ENCODE measurements at places on chromosomes 6 and 20.

- no peak for DNase-seq
These were observed 65.7 kb downstream of the PYGB start for GRCh38 chr20:25313593-25313992.

DNA sequence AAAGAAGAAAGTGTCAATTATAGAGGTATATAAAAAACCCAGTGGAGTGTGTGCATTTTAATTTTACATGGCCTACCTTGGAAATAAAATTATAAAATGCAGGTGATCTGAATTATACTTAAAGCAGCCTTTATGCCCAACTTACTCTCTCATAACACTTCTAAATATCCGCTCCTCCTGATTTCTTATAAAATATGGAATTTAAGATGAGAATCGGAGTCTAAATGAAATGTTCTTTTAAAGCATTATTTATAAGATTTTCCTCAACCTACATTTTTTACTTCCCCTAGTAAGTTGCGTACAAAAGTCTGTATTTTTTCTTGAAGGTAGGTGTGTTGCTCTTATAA, 3.5 kb downstream of the CITED2 start:
- DNase-seq = no peak

DNA sequence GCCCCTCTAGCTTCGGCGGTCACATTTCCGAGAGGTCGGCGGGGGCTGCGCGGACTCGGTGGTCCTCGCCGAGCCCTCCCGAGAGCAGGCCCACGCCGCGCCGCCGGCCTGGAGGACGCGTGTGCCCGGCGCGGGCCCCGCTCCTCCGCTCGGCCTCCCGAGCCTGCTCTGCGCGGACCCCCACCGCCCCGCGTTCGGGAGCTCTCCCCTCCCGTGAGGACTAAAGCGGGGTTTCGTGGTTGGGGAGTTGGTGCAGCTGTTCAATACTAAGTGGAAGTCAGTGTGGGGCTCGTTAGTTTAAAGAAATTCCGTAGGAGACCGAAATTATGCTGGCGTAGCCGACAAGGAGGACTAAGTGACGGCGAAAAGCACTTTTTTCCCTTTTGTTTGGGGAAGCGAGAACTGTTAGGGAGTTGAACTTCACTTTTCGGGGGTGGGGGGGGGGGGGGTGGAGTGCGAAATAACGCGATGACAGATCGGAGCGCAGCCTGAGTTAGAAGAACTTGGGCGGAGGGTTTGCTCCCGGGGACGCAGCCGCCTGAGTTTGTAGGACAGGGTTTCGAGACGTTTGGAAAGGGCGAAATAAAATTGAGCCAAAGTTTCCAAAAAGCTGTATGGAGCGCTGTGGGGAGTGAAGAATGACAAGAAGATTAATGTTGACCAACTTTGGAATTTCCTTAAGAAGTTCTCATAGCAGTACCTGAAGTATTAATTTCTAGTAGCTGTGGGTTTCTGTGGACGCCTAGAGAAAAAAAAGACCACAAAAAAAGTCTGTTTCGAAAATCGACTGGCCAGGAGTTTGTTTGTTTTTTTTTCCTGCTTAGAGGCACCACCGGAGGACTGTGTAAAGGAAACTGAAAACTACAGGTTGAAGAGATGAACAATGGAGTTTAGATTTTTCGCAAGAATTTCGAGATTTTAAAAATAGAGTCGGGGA, 1.4 kb downstream of the QKI start:
- peak; percentile 27 for DNase-seq

DNA sequence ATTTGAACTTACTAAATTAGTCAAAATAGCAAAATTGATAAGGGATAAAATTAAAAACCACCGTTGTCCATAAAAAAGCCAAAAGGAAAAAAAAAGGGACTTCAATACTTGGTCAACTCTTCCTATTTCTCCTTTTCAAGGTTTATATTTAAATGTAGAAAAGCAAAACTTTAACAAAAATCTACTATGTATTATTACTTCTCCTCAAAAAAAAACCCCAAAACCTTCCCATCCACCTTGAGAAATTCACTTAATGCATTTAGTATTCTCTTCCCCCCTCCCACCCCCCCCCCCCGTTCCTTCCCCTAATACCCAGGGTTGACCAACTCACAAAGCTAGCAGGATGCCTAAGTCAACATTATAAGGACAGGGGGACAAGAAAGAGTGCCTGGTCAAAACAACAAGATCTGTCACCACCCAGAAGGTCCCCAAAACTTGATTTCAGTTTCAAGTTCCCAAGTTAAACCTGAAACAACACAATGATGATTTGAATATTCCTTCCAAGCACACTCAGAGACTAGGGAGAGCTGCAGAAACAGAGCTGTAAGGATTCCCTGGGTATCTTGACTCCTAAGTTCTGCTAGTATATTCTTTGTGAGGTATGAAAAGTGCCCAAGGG, 14.6 kb downstream of the GMDS start:
- DNase-seq = no peak

DNA sequence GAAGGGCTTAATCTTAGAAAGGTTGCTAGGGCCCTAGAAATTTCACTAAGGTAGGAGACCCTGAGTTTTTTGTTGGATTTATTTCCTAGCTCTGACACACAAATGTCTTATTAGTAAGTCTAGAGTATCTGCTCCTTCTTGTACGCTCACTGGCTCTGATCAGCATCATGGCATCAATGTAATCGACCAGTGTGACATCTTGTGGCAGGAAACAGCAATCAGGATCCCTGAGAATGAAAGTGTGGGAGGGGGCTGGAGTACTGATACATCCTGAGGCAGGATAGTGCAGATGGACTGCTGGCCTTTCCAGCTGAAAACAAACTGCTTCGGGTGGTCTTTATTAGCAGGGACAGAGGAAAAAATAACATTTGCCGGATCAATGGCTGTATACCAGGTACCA, 10.0 kb upstream of the CST7 start:
- no peak for DNase-seq

DNA sequence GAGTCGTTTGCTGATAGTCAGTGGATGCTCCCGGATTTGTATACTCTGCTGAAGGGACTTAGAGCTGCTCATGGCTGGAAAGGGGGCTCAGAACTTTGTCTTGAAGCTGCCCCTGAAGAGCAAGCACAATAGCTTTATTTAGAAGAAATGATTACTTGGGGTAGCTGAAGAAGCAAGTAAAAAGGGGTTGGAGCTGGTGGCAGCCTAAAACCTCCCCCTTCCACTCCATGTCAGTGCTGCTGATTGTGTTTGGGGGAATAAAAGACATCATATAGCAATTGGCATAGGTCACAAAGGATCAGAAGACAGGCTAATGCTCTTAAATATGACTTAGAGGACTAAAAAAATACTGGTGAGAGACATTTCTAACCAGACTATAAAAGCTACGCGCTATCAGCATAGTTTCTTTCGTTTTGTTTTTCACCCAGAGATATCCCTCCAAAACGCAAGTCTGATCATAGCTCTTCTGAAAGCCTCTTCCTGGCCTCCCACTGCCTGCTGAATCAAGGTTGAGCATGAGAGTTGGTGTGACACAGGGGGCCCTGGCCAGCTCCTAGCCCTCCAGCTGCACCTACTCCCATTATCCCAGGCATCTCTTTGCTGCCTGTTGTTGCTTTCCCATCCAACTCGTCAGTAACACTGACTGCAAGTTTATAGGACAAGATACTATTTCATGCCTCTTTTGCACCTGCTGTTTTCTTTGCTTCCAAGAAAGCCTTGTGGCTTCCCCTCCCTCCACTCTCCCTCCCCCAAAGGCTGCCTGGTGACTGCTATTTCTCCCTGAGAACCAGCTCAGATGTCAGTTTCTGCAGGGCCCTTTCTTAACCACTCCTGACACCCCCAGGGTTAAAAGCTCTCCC, 33.9 kb upstream of the SGK1 start:
- no peak for DNase-seq

GRCh38 chr20:3251806-3252205, 12.8 kb upstream of the SLC4A11 start:
- DNase-seq = no peak

- DNase-seq = no peak
These were observed 15.3 kb upstream of the SRSF6 start for GRCh38 chr20:43442282-43442880.

- no peak for DNase-seq
These were observed 85.2 kb downstream of the ELOVL4 start for GRCh38 chr6:79862126-79862525.

- no peak for DNase-seq
These were observed 104.9 kb downstream of the TCP11 start for GRCh38 chr6:35036059-35036827.

- no peak for DNase-seq
These were observed 7.5 kb downstream of the SF3B5 start for GRCh38 chr6:144087789-144088426.

- DNase-seq = peak; percentile 18
These were observed 58.1 kb downstream of the RAB44 start for GRCh38 chr6:36755435-36756348.

DNA sequence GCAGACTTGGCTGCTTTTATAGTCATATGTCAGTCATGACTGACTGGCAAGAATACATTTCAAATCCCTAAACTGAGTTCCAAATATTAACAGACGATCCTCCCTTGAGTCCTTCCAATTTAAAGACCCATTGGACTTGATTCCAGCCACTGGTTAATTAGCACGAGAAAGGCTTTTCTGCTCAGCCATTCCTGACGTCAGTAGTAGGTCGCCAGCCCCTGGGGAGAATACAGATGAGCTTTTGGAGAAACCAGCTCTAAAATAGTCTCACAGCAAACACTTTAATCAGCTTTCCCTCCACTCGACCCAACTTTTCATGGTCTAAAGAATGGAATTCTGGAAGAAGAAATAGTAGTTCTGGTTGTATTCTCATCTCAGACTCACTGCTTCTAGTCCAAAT, 91.6 kb downstream of the SLC22A3 start:
- no peak for DNase-seq

DNA sequence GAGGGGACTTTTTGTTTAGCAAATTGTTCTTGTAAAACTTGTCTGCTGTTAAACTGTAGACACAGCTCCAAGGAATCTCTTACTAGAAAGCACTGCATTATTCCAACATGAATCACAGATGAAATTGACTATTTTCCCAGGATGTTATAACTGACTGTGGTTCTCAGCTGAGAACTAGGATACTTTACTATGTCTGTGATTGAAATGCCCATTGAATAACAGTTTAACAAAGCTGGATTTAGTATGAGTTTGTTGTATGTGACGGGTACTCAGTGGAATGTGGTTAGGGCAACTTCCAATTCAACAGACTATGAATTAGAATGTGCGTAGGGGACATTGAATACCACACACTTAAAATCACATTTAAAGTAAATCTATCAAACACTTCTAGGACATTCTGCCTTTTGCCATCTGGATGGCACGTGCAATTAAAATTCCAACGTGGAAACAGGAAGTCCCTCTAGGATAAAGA, 193.4 kb upstream of the PREP start:
- no peak for DNase-seq

DNA sequence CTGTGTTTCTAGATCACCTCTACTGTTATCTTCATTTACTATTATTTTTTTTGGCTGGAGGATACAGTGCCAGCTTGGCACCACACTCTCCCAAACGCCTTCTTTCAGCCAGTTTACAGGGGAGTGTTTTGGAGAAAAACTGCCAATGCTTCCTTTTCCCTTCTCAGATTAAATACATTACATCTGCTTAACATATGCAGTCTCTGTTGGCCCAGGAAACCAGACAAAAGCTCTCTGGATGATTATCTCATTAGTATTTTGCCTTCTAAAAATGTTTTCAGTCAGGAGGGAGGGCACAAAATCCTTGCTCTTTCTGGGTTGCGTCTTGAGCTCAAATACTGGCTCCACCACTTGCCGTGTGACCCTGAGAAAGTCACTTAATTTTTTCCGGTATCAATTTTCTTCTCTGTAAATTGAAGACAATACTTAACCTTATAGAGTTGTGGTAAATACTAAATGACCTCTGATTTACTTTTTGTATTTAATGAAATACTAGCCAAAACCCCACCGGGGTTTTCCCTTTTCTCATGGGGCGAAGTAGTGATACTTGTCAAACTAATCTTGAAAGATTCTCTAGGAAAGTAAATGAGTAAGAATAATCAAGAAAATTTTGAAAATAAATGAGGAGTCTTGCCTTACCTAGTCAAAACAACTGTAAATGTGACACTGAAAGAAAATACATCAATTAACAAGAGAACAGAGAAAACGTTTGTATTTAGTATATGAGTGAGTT, 146.2 kb downstream of the MMS22L start:
- no peak for DNase-seq

DNA sequence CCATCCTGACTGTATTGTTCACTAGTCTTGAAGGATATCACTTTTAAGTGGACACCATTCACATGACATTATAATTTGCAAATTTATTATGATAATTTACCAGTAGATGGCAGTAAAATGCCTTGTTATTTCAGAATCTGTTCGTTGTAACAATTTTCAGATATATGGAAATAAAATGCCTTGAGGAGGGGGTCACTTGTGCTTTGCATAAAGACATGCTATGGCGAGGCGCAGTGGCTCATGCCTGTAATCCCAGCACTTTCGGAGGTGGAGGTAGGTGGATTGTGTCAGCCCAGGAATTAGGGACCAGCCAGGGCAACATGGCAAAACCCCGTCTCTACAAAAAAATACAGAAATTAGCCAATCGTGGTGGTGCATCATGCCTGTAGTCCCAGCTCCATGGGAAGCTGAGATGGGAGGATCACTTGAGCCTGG, 9.0 kb upstream of the NCOA6 start:
- DNase-seq = no peak

- no peak for DNase-seq
These were observed 12.1 kb upstream of the SUMO4 start for GRCh38 chr6:149387779-149388512.

- DNase-seq = no peak
These were observed 111.2 kb downstream of the THBS2 start for GRCh38 chr6:169142538-169142844.

GRCh38 chr6:169652896-169653295, 48.9 kb downstream of the WDR27 start:
- DNase-seq = no peak

DNA sequence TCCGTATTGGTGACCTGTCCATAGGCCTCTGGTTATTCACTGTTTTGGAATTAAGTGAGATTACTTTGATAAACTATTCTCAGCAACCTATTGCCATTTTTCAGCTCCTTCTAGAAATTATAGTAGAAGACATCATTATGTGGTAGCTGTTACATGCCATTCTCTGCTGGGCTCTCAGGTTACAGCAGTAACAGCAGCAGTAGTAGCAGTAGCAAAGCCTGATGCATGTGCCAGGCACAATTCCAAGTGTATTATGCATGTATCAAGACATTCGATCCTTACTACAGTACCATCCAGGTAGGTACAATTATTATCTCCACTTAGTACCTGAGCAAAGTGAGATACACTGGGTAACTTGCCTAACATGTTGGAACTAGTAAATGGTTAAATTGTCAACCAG, 74.3 kb downstream of the RPS12 start:
- DNase-seq = no peak

DNA sequence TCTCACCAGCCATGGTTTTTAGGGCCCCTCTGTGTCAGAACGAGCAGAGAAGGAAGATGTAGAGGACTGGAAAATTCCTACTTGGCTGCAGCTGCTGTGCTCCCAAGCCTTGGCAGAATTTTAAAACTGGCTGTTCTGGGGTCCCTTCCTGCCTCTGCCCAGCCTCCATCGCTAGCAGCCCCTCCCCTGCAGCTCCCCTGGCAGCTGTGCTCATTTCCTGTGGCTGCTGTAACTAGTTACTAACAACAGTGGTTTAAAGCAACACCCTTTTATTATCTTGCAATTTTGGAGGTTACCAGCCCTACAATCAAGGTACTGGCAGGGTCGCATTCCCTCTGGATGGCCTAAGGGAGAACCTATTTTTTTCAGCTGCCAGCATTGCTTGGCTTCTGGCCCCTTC, 3.7 kb upstream of the CST11 start:
- no peak for DNase-seq
